ENCODE measurements at places on chromosomes 5 and 9.

DNA sequence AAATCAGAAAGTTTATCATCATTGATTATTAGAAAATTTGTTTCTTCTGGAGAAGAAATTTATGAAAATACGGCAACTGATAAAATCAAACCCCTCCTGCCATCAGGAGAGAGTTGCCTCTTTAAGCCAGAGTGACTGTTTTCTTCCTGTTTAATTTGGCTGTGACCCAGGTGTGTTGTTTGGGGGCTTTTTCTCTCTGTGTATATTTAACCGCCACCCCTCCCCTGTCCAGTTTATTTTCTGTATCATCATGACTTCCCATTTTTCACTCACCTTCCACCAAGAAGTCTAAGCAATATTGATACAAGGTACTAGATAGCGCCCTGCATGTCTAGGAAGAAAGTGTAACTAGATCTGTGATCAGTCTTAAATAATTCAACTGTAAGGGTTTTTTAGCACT lies 50.1 kb downstream of the FAM78A start:
- DNase-seq, result no peak

DNA sequence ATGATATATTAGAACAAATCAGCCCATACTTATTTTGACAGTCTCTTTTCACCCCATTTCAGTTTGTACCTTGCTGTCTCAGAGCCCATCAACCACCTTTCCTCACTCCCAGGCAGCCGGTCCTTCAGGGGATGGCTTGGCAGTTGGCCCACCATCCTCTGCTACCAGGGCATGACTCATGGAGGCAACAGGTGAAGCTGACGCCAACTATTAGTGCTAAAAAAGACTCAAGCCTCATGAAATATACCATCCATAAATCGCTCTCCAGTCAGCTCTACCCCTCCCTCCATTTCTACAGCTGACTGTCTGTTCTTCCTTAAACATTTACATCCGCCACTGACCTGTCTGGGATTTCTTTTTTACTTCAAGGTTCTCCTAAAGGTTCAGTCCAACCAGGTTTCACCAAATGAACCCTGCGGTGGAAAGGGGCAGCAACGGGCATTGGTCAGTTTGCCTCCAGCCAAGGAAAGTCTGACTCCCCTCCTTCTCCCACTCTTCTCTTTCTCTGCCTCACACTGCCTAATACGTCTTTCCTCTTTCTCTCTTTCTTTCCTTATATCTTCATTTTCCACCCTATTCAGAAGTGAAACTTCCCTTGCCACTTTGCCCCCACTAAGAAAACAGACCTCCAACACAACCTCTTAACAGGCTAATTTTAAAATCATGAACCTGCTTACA lies 439.1 kb downstream of the RAB3C start:
- no peak for DNase-seq

DNA sequence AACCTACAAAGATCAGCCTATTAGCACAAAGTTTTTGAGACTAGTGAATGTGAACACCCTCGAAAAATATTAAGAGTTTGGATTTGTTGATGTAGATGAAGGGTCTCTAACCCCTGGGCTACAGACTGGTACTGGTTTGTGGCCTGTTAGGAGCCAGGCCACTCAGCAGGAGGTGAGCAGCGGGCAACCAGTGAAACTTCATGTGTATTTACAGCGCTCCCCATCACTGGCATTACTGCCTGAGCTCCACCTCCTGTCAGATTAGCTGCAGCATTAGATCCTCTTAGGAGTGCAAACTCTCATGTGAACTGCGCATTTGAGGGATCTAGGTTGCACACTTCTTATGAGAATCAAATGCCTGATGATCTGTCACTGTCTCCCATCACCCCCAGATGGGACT lies 11.2 kb upstream of the PAM start:
- DNase-seq, result no peak

DNA sequence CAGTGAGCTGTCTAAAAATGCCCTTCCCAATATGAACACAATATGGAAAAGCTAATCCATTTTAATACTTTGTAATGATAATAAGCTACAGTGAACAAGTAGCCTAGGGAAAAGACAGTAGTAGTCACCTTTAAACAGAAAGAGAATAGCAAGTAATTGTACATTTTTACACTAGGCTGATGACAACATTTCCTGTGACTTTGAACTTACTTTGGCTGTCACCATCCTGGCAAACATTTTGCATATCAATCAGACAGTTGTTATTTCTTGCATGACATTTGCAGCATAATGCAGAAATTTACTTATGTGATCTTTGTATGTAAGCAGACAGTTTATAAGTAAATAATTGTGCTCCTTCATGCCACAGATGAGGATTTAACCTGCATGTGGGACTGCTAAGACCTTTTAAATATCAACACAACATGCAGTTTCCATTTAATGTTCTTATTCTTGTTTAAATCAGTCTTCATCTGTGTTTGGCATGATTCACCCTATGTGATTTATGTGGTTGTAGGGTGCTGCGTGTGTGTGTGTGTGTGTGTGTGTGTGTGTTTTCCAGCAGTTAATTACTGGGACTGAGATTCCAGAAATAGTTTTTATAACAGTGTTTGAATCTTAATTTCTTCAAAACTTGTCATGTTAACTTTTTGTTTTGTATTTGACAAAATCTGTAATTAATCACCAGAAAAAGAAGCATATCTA lies 997.1 kb upstream of the ARRDC3 start:
- DNase-seq, result peak; percentile 31

DNA sequence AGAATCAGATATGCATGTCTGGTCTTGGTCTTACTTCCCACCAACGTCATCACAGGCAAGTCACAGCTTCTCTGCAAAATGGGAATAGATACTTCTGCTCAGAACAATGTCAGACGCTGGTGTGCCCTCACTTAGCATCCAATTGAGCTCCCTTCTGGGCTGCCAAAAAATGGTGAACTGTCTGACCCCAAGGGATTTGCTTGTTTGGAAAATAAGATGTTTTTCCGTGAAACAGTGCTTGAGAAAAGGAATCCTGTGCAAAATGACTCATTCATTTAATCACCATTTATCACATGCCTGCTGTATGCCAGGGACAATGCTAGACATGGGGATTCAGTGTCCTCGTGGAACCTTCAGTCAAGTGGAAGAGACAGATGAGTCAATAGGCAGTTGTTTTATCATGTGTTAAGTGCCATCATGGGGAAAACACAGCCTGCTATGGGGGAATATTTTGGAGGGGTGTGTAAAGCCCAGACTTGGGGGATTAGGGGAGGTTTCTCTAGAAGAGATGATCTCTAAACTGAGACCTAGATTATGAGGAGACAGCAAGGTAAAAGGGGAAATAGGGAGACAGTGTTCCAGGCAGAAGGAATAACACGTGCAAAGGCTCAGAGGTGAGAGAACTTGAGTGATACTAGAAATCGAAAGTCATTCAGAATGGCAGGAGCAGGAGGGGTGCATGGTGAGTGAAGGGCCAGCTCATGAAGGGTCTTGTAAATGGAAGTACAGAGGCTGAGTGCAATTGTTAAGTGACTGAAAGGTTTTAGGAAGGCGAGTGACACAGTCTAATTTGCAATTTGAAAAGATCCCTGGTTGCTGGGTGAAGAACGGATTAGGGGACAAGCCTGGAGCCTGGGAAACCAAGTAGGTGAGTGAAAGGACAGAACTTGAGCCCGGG lies 3.9 kb downstream of the NIPAL4 start:
- DNase-seq, result peak; percentile 84

DNA sequence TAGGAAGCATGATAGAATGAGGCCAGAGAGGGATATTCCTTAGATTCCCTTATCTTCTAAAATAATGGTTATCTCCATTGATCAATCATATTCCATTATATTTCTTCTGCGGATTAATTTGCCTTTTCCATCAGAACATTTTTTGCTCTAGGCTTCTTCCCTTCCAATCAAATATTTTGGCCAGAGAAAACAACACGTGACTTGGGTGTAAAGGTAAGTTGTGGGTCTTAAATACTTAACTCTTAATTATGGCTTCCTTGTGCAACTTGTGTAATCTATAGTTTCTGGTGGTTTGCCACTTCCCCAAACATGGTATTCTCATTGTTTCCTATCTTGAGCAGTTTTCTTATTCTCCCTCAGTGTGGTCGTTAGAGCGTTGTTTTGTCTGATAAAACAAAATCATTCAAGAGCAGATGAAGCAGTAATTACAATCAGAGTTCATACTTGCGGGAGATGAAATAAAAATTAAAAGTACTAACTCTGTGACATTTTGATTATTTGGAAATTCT lies 889.3 kb downstream of the MAT2B start:
- no peak for DNase-seq

- DNase-seq, result peak; percentile 27
These were observed 358.6 kb upstream of the PAPPA start for GRCh38 chr9:115794921-115795475.

- no peak for DNase-seq
These were observed 43.7 kb upstream of the TEK start for GRCh38 chr9:27065288-27065687.

DNA sequence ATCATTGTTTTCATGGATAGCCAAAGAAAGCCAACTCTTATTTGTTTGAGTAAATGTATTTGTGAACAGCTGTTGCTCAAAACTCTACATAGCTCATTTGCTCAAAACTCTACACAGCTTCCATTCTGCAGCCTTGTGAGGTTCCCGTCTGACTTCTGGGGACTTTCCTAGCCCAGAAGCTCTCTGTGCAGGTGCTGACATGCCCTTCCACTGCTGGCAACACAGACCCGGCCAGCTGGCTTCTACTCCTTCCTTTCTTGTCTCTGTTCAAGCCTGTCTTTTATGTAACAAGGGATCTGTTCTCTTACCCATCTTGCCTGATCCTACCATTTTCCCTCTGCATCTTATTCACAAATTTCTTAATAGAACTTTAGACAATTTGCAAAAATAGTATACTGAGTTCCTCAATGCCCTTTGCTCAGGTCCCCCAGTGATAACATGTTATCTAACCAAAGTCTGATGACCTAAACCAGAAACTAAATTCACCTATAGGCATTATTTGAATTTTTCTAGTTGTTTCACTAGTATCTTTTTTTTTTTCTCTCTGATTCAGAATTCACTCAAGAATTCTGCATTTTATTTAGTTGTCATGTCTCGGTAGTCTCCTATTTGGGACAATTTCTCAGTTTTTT lies 556.5 kb upstream of the SEMA6A start:
- no peak for DNase-seq

- DNase-seq, result peak; percentile 86
These were observed 24.7 kb upstream of the TAS2R1 start for GRCh38 chr5:9654886-9655285.

All from fibroblast of skin of scalp (primary cell).